ENCODE measurements at places on chromosomes 1 and 21.

DNA sequence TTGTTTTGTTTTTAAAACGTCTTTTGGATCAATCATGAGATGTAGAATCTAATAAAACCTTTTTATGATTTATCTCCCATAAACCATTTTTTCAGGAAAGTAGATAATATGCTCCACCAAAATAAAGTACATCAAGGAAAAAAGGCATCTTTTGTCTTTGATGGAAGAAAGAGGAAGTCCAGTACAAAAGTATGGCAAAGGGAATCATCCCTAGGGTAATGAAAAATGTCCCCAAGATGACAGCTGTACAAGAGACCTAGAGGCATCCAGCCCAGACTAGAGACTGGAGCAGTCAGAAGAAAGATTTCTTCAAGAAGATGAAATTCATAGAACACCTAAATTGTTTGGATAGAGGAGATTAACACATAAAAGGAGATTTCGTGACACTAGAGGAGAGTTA lies 32.3 kb upstream of the GFI1 start:
- DNase-seq, result no peak

GRCh38 chr1:65437616-65438015 lies 17.1 kb downstream of the LEPR start:
- DNase-seq, result no peak

GRCh38 chr21:36235058-36235582 lies 78.5 kb downstream of the DOP1B start:
- DNase-seq, result no peak

- no peak for DNase-seq
Measured at GRCh38 chr1:112696578-112697314, 10.2 kb downstream of the RHOC start.

GRCh38 chr1:220003610-220004299 lies 42.5 kb downstream of the EPRS1 start:
- no peak for DNase-seq

GRCh38 chr1:215888159-215888558 lies 321.1 kb downstream of the KCTD3 start:
- no peak for DNase-seq

DNA sequence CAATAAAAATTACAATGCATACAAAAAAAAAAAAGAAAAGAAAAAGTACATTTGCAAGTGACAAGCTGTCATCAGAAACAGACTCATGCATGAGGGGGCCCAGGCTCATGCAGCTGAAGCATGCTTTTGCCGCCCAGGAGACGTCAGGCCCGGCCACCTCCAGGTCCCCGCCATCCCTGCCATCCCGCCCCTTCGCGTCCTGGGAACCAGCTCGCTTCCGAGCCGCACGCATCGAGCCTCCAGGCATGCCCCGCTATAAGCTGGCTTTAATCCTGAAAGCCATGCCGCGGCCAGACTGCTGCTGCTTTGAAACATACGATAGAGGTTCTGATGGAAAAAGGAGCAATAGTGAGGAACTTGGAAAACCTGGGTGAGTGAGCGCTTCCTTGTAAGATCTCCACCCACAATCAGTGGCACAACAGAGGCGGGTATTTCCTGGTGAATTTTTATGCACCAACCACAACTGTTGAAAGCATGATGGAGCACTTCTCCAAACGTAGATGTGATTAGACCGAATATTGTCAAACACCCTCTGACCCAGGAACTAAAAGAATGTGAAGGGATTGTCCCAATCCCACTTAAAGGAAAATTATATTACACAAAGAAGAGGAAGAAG lies 113.7 kb downstream of the FAF1 start:
- DNase-seq, result no peak

DNA sequence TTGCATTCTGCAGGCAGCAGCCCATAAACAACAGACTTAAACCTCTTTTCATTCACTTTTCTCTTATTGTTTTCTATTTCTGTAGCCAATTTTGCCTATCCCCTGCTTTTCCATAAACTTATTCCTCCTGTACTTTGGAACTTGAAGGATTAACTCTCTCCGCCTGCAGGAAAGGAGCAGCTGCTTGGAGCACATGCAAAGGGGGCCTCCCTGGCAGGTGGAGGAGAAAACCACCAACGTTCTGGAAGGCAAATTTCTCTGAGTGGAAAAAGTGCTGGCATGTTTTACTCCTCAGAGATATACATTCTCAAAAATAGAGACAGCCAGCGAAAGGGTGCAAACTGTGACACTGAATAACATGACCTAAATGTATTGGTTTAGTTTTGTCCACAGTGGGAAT lies 33.6 kb downstream of the RGS21 start:
- DNase-seq, result no peak

- DNase-seq, result no peak
Measured at GRCh38 chr1:208584167-208584755, 340.1 kb upstream of the PLXNA2 start.

DNA sequence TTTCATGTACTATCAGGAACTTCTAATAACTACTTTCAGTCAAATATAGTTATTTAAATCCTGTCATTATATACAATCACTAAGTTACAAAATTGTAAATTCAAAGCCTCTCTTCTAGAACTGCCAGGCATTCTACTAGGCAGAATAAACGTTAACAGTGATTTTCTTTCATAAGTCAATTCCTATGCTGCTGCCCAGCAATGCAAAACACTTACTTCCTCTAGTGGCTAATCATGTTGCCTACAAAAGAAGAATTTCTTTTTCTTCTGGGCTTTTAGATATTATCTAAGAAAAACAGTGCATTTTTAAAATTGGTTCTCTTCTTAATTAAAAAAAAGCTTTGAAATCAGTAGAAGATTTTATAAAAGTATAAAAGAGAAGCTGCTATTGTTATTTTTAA lies 509.8 kb upstream of the ADAMTS5 start:
- DNase-seq, result no peak

DNA sequence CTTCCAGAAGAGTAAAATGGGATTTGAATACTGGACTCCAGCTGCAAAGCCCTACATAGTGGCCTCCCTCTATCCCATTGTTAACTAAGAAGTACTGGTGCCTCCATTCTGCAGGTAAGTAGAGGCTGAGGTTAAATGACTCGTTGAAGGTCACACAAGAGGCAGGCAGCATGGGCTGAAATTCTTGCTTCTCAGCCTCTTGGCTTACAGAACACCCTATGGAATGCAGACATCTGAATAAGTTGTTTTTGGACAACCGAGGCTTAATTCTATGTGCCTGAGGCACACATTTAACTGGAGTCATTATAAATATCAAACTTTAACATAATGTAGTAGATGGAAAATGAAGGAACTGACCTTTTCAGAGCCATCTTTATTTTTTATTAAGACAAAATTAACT lies 5.7 kb downstream of the DNAJC11 start:
- DNase-seq, result no peak

DNA sequence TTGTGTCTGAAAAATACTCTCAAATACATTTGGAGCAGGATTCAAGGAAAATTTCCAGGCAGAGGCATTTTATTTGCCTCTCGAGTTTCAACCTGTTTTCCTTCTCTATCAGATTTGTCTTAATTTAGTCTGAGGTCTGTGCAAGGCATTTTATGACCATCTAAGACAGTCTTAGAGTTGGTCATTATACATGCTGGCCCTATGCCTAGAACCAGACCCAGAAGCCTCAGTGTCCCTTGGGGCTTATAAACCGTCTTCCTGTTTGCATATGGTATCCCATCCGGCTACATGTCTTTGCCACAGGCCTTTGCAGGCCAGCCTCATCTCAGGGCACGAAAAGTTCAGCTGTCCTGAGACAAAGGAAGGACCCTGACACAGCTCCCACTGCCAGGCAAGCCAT lies 346.1 kb downstream of the SIPA1L2 start:
- peak; percentile 25 for DNase-seq

DNA sequence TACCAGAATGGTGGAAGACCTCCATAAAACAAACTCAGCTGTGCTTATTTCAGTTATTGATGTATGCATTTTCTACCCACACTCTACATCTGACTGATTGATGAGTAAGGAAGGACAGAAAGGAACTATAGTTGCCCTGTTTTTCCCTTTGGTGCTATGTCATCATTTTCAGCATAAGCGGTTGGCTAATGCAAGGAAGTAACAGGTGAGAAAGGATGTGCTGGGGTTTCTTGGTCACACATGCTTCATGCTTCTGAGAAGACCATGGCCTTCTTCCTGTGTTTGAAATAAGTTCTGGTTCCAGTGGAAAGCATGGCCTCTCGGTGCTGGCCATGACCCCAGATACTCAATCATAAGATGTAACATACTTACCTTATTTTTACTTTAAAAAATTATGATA lies 541.2 kb downstream of the PTPRU start:
- no peak for DNase-seq

- no peak for DNase-seq
Measured at GRCh38 chr1:2543543-2544092, 12.6 kb upstream of the TNFRSF14 start.

GRCh38 chr1:11413986-11414391 lies 65.0 kb upstream of the DISP3 start:
- DNase-seq, result no peak

- DNase-seq, result no peak
Measured at GRCh38 chr1:52345252-52345651, 20.8 kb downstream of the CC2D1B start.

DNA sequence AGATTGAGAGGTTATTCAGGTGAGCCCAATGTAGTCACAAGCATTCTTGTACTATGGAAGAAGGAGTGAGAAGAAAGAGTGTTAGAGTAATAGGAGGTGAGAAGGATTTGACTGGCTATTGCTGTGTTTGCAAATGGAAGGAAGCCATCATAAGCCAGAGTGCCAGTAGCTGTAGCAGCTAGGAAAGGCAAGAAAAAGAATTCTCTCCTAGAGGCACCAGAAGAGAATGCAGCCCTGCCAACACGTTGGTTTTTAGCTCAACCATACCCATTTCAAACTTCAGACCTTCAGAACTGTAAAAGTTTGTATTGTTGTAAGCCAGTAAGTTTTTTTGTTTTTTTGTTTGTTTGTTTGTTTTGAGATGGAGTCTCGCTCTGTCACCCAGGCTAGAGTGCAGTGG lies 8.9 kb upstream of the IL12RB2 start:
- no peak for DNase-seq

DNA sequence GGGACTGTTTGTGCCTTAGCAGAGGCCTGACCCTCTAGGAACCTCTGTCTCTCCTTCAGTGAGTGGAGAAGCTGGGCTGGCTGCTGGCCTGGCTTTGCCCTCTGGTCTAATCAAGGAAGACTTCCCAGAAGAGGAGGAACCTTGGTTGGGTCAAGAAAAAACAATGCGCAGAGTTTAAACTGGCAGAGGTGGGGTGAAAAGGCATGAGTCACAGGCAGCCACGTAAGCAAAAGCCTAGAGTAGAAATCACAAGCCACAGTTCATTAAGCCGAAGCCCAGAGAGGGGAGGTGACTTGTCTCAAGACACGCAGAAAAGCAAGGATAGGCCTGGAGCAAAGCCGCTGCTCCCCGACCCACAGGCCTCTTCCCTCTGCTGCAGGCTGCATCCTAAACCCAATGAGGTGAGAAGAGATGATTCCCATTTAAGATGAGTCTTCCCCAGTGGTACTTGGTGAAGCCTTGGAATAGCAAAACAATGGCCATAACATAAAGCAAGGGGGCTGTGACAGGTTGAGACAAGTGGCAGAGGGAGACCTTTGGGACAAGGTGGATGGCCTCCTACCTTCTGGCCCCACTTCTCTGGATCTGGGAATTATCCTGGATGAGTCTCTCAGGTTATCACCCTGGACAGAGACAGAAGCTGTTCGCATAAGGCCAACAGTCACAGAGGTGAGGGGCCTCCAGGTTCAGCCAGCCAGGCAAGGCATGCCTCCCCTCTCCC lies 7.7 kb downstream of the PDZK1IP1 start:
- DNase-seq, result no peak

DNA sequence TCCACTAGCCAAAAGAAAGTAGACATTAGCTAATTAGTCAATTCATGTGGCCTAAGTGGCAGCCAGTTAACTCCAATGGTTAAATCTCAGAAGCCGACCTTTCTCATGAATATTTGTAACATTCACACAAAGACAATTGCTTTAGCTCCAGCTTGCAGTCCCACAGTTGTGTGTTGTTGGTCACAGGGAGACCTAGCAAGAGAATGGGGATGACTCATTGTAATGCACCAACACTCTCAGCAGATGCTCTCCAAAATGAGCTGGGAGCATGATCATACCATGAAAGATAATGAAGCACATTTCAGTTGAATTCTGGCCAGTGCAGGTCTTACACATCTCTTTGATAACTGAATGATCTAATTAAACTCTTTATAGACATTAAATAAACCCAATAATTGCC lies 160.4 kb downstream of the HLX start:
- no peak for DNase-seq

- no peak for DNase-seq
Measured at GRCh38 chr1:17356387-17357026, 15.5 kb upstream of the PADI6 start.

GRCh38 chr1:155174324-155175280 lies 953 bp downstream of the TRIM46 start:
- DNase-seq, result peak; percentile 76

DNA sequence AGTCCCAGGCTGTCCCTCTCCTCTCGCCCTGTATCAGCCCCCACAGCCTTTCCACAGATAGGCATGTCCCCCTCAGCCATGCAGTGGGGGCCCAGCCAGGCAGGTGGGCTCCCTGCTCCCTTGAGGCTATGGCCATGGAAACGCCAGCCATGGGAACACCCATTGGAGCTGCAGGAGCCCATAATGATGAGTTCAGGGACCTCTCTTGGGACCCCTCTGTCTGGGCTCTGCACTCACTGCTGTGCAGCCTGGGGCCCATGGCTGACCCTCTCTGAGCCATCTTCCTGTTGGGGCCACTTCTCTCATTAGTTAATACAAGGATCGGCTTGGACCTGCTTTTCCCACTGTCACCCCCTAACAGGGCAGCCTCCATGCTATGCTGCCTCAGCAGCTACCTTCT lies 33.2 kb downstream of the WNT3A start:
- DNase-seq, result no peak

- no peak for DNase-seq
Measured at GRCh38 chr1:170562646-170563338, 30.8 kb downstream of the GORAB start.

DNA sequence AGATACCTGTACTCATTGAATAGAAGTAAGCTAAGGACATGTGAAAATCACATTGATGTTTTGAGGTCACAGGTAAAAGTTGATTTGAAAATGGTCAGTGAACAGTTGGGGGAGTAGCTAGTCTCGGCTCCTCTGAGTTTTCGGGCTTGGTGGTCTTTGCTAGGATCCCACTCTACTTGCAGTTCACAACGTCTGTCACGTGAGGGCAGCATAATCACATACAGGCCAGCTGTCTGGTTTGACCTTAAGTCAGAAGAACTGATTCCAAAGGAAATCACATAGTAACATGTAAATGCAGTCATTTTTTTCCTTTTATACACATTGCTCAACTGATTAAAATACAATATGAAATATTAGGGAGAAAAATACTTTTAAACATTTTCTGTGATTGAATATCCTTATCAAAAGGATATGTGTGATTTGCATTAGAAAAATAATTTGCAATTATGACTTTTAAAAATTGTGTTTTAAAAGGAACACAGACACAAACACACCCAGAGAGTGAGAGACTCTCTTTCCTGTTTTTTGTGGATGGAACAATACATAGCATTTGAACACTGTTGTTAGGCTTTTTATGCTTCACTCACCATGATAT lies 21.8 kb upstream of the PDC start:
- peak; percentile 54 for DNase-seq

- DNase-seq, result peak; percentile 33
Measured at GRCh38 chr1:61141288-61142042, 59.1 kb downstream of the NFIA start.
